ENCODE measurements at places on chromosomes 2 and 18.

- no peak for DNase-seq
Measured at GRCh38 chr2:7648221-7648795, 731.1 kb downstream of the RNF144A start.

GRCh38 chr2:66283787-66284186, 151.1 kb upstream of the MEIS1 start:
- DNase-seq = no peak

DNA sequence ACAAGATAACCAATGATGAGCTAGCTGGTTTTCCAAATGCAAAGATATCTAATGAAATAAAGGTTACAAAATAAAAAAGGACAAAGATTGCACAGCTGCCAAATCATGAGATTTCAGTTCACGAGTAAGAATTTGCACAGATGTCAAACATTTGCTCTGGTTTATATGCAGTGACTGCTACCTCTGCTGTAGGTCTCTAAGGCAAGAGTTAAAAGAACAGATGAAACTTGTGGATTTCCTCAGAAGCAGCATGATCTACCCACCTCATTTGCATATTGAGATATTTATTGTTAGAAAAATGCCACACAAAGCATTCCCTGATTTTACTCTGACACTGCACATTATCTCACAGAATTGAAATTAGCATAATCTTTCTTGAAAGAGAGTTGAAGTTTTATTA, 763.2 kb upstream of the ZEB2 start:
- DNase-seq = no peak

DNA sequence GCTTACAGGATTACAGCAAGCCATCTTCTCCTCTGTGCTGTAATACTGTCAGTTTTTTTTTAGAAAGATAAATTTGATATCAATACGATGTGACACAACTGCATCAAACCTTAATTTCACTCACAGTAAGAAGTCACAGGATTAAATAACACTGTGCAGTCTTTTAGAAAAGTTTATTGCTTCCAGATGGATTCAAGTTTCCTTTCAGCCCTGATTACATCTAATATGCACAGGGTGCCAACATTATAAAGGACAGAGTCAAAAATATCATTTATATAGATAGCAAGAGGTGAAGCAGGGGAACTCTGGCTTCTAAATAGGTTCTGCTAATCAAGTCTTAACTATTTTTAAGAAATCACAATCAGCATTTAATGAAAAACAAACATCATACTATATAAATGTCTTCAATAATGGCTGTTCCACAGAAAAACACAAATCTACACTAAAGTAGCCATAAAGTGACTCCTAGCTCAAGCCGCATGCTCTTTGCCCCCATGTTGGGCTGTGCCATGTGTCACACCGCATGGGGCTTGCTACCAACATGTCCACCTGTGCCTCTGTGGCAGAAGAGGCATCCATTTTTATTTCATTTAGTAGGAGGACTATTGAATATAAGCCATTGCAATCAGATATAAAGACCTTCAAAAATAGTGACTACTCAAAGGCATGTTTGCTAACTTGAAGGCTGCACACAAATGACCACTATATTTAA, 35.0 kb downstream of the CERKL start:
- no peak for DNase-seq

GRCh38 chr2:170566138-170566537, 149.0 kb upstream of the SP5 start:
- DNase-seq = no peak

DNA sequence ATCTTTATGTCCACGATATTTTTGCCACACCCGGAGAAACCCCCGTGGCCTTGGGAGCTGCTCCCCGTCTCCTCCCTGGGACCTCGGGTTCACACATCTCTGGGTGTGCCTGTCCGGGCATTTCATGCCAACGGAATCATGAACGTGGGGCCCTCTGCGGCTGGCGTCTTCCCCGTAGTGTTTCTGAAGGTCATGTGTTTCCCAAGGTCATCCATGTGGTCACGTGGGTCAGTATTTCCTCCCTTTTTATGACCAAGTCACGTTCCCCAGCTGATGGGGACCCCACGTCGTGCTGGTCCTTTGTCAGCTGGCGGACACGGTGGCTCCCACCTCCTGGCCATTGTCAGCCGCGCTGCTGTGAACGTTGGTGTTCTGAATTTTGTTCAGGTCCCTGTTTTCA, 135.7 kb downstream of the NFATC1 start:
- DNase-seq = no peak

DNA sequence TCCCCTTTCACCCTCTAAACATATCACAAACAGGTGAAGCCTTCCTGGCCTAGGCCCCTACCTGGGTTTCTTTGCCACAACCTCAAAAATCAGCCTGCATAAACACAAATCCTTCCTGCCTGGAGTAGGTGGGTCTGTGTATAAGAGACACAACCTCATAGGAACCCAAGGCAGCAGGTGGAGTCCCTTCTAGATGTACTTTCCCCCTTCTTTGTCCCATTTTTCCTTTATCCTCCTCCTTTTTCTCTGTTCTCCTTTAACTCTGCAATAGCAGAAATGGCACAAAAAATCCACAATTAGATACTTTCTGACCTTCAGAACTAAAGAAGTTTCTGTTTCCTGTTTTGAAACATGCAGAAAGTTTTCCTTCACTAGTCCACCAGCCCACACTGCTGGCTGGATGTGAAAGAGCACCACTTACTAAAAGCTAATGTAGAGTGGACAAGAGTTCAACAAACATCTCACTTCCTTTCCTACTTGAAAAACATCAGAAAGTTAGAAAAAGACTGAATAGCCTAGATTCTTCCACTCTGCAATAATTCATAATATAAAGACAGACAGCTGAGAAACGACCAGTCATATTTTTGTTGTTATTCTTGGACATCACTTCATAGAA, 11.2 kb downstream of the SLC40A1 start:
- DNase-seq = no peak
